ENCODE measurements at places on chromosomes 11 and 22.

DNA sequence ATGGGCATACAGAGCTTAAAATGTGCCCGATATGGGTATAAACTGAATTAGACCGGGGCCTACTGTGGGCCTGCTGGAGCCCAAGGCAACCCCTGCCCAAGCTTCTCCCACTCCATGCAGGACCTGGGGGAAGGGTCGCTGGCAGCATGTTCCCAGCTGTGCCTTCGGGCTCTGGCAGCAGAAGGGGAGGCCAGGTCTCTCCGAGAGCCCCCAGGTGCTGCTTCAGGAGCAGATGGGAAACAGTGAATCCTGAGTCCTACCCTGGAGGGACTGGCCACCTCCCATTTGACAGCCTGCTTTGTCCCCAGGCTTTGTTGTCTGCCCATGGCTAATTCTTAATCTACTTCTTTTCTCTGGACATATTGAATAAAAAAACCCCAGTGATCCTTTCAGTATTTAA, 315.6 kb upstream of the B3GAT1 start:
- DNase-seq: no peak

- no peak for DNase-seq
Measured at GRCh38 chr11:128834157-128834556, 32.9 kb downstream of the KCNJ1 start.

- DNase-seq: no peak
Measured at GRCh38 chr11:126756855-126757254, 243.7 kb downstream of the KIRREL3 start.

GRCh38 chr11:26742966-26743365, 21.1 kb upstream of the SLC5A12 start:
- DNase-seq: no peak

DNA sequence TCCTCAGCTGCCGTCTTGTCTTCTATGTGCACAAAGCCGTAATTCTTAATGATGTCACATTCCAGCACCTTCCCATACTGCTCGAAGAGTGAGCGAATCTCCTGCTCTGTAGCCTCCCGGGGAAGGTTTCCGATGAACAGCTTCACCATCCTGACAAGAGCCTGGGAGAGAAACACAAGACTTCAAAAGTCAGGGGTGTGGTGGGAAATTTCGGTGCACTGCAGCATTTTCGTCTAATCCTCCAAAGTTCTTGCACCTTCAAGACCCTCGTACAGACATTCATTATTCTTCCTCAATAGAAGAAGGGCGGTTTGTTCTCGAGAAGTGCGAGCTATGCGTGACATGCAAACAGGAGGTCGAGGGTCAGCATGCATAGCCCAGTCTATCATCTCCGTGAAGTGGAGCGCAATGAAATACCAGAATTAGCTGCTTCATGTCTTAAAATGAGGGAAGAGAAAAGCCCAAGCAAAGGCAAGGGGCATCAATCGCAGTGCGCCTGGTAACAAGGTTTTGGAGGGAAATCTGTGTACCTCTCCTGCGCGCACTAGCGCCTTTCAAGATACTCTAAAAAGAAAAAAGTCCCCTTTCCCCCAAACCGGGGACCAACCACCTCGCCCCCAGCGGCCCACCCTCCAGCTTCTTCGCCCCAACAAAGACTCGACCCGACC, 622 bp downstream of the RBM4B start:
- no peak for DNase-seq

GRCh38 chr11:80930038-80930437, 1489.2 kb upstream of the TENM4 start:
- DNase-seq: no peak

- no peak for DNase-seq
Measured at GRCh38 chr11:114386131-114386530, 14.2 kb downstream of the C11orf71 start.

- DNase-seq: no peak
Measured at GRCh38 chr22:17916226-17916889, 108.0 kb downstream of the MICAL3 start.

GRCh38 chr11:47879259-47880158, 31.4 kb upstream of the NUP160 start:
- no peak for DNase-seq

GRCh38 chr11:128890543-128891368, at the start of gene KCNJ5:
TSS of gene KCNJ5 (plus strand) at chr11:128891356. CDS start at chr11:128911274, 19,918 bp downstream.
- DNase-seq: peak; percentile 65

DNA sequence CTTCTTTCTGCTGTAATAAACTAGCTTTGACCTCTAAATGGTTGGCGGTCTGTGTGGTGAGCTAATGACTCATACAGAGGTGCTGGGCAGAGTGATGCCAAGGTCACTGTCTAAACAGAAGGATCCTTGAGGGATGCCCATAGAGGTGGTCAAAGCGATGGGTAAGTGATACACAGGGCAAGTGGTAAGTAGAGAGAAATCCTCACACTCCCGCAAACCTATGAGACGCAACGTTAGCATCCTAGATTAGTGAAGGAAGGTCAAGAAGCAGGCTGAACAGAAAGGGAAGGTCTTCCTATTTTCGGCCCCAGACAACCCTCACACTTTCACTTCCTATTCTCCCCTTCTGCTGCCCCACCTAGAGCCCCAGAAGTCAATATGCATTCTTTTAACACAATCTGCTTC, 65.6 kb upstream of the SESN3 start:
- DNase-seq: no peak

DNA sequence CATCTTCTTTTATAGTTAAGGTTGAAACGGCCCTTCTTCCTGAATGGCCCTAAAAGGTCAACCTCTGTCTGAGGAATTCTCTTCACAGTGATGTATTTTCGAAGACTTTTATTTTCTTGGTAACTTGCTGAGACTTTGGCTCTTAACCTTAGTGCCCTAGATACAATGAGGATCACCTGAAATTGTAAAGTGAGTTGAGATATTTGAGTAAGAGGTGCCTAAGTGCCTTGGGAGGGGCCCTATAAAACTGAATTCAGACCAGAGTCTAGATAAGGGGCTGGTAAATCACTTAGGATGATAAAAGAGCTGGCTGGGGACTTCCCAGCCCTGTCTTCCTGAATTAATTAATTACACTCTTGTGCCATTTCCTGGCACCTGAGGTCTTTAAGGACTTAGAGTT, 505.6 kb upstream of the KIRREL3 start:
- peak; percentile 27 for DNase-seq

DNA sequence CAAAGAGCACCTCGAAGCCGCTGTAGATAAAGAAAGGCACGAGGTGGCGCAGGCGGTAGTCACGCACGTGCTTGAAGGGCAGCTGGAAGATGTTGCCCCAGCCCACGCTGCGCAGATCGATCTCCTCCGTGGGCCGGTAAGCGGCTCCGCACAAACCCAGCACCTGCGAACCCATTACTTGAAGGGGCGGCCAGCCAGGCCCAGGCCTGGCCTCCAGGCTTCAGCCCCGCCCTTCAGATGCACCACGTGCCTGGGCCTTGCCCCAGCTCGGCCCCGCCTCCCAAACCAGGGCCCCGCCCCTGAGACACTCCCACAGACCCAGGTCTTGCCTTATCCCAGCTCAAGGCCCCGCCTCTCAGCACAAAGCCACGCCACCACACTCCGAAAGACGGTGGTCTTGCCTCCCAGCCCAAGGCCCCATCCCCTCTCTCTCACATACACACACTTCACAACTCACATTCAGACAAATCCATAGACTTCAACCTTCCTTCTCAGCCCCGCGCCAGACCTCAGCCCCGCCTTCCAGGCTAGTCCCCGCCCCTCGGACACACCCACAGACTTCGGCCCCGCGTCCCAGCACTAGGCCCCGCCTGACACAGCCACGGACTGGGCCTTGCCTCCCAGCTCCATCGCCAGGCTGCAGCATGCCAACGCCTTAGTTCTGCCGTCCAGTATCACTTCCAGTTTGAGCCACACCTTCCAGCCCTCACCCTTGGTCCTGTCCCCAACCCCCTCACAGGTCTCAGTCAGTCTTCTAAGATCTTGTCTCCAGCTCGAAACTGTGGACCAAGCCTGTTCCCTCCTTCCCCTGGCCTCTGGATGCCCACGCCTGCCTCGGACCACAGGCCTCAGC, 7.0 kb downstream of the UNC93B1 start:
- peak; percentile 72 for DNase-seq

- no peak for DNase-seq
Measured at GRCh38 chr22:45995405-45996101, 18.6 kb upstream of the WNT7B start.

DNA sequence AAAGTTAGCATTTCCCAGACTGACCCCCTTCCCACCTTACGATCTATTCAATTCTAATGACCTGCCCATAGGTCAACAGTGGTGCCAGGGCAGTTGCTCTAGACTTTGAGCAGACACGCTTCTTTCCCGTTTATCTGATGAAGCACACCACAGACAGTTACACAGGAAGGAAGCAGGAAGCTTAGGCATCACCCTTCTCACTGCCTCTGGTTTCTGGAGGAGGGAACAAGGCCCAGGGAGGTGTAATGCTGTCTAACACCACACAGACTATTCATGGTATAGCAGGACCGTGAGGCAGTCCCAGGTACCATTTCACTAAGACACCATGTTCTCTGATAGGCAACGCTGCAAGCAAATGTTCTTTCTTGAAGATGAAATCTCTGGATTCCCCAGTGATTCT, 279.4 kb downstream of the NTM start:
- peak; percentile 38 for DNase-seq

GRCh38 chr11:45151362-45151982, 5.0 kb downstream of the PRDM11 start:
- no peak for DNase-seq

DNA sequence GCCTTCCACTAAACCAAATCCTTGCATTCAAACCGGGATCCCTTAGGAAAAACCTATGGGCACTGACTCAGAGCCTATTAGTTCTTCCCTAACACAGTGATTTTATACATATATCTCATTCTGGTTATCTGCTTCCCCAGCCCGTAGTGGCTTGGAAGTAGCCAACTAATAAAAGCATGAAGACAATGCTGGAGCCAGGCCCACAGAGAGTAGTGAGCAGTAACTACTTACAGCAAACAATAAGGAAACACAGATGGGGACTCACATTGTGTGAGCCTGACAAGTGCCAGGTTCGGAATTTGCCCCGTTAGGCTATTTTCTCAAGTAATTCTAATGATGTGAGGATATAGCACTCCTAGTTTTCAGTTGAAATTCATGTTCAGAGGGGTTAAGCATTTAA, 83.3 kb upstream of the OR5AK2 start:
- no peak for DNase-seq

GRCh38 chr11:2220173-2220771, 48.7 kb upstream of the TH start:
- DNase-seq: no peak

DNA sequence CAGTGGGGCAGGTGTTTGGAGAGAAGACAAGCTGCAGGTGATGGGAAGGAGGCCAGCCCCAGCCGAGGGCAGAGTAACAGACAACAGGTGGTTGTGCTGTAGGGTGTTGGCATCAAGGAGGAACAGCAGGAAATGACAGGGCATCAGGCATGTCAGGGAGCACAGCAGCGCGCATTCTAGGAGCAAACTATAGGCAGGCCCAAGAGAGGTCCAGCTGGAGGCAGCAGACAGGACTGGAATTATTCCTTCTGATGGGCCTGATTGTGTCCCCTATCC, 13.6 kb downstream of the ADM start:
- DNase-seq: no peak

- DNase-seq: no peak
Measured at GRCh38 chr22:39832627-39833074, 60.9 kb downstream of the ENTHD1 start.

GRCh38 chr22:47035425-47035881, 273.0 kb downstream of the TBC1D22A start:
- DNase-seq: no peak

DNA sequence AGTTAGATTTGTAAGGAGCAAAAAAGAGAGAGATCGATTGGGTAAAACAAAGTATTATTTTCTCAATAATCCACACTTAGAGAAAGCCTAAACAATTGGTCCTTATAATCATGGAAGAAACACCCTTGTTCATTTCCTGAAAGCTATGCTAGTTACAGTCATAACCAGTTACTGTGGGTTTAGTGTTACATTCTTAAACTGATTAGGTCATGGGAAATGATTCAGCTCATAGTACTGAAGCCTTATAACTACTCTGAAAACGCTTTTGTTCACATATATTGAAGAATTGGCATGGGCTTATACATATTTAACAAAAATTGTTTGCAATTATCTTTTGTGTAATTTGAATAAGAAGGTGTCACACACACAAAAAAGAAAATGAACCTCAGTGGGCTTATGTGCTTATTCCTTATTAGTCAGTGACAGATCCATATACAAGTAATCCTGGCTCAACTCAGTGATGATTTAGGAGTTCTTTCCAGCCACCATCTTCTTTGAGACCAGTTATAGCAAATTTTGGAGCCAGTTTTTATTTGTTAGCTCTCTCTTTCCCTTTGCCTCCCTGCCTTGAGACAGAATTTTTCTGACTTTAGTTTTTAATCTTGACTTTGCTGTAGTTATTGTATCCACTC, 198.5 kb upstream of the CTSC start:
- DNase-seq: no peak

- DNase-seq: no peak
Measured at GRCh38 chr22:30038219-30038618, 42.0 kb upstream of the HORMAD2 start.

- no peak for DNase-seq
Measured at GRCh38 chr11:76880314-76880713, 19.6 kb downstream of the ACER3 start.

DNA sequence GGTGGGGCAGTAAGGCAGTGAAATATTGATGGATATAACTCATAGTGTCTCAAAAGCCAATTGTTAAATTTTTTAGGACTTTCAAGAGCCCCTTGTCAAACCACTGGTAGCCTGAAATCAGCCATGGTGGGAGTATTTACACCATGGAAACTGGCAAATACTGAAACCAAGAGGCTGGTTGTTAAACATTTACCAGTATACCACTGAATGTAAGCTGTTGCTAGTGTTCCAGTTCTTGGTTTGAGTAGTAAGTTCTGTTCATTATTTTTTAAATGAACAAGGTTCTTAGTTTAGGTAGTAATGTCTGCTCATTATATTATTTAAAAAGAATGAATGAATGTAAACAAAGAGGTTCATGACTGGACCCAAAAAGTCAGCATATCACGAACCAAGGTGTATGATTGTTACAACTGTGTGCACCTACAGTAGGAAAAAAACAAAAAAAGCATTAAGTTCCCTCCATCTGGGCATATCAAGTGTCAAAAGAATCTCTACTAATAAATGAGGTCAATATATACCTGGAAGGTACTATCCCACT, 4.5 kb upstream of the EIF3F start:
- DNase-seq: no peak

GRCh38 chr11:63945477-63946163, 6.8 kb downstream of the NAA40 start:
- DNase-seq: peak; percentile 77

GRCh38 chr11:94832604-94833235, 64.6 kb downstream of the AMOTL1 start:
- DNase-seq: no peak
